Skeletal muscle tissue (tissue), 5 donors: ENCODE measurements at places on chromosomes 1 and 21. TPM values are rescaled to one million over a fixed set of nuclear protein-coding genes. Genes with fewer than 3 reads are reported as not detected.

FAM177B gene
- total RNA-seq = not detected

ALG14 gene
- total RNA-seq = 1.0 TPM

LRRC53 gene
- not detected for total RNA-seq

EXO1 gene
- 4.2 TPM for total RNA-seq

AGMAT gene
- 4.2 TPM for total RNA-seq

SLC16A4 gene
- 12.5 TPM for total RNA-seq

VANGL2 gene
- 2.1 TPM for total RNA-seq

TNFAIP8L2 gene
- total RNA-seq = 4.2 TPM

TEDDM1 gene
- not detected for total RNA-seq

RAP1GAP gene
- total RNA-seq = 1.0 TPM

LCE1E gene
- not detected for total RNA-seq

OR2L5 gene
- total RNA-seq = not detected

VPS13D gene
- total RNA-seq = 40.2 TPM

CD53 gene
- 19.8 TPM for total RNA-seq

FLG gene
- total RNA-seq = under 0.01 TPM

JMJD4 gene
- 19.3 TPM for total RNA-seq

SLC30A1 gene
- total RNA-seq = 16.2 TPM

LDLRAD1 gene
- not detected for total RNA-seq

SESN2 gene
- total RNA-seq = 2.1 TPM

BEND5 gene
- 5.7 TPM for total RNA-seq

SYNC gene
- total RNA-seq = 38.6 TPM

CCDC24 gene
- under 0.01 TPM for total RNA-seq

ZCCHC17 gene
- total RNA-seq = 19.8 TPM

AK4 gene
- 6.8 TPM for total RNA-seq

AMY2A gene
- total RNA-seq = not detected

TMCC2 gene
- total RNA-seq = 15.1 TPM

GNG4 gene
- total RNA-seq = 1.0 TPM

PODN gene
- total RNA-seq = 3.7 TPM

MRPL55 gene
- total RNA-seq = 38.1 TPM

MSH4 gene
- total RNA-seq = 1.0 TPM

CYP2J2 gene
- total RNA-seq = 38.1 TPM

OPTC gene
- total RNA-seq = not detected

RPE65 gene
- total RNA-seq = not detected

FBXO2 gene
- total RNA-seq = 0.52 TPM

OR2L3 gene
- not detected for total RNA-seq

PRRX1 gene
- total RNA-seq = 127 TPM

PLA2G2C gene
- total RNA-seq = not detected

PLA2G2D gene
- total RNA-seq = not detected

KIF17 gene
- total RNA-seq = 3.7 TPM

TLR5 gene
- total RNA-seq = 3.1 TPM

ZBTB21 gene
- 3.7 TPM for total RNA-seq

CRYAA gene
- not detected for total RNA-seq
